ENCODE measurements at places on chromosomes 11 and 22. TPM values are rescaled to one million over a fixed set of nuclear protein-coding genes. Genes with fewer than 3 reads are reported as not detected.

Gene ROM1
- total RNA-seq: 5.0 TPM

Gene NXPE2
- not detected for total RNA-seq

Gene PAK1
- total RNA-seq: 27.0 TPM

Gene ARHGAP1
- total RNA-seq: 57.0 TPM

All from A549 treated with CORT108297 at 1 μM for 4 hours (cell line).